ENCODE measurements at places on chromosomes 2 and 18. TPM values are rescaled to one million over a fixed set of nuclear protein-coding genes. Genes with fewer than 3 reads are reported as not detected.

GRCh38 chr2:226884166-226884565 is 48.3 kb downstream of the RHBDD1 start:
- no peak for DNase-seq

- DNase-seq, result peak; percentile 81
Observed at GRCh38 chr2:241037498-241037897, 39.1 kb downstream of the SNED1 start.

DNA sequence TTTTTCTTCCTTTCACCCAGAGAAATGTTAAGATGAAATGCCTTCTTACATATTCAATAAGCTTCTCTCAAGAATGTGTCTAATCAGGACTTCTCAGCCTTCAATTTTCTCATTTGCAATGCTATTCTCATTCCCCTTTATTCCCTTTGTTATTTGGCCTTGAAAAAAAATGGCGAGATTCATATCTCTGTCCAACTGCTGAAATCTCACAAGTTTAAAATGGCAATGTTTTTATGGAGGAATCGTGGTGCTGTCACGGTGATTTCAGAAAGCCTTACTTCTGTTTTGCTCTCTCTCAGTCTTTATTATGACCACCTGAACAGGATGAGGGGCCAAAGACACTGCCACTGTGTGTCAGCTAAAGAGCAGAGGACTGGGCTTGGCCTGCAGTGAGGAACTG is 928.5 kb downstream of the DCC start:
- no peak for DNase-seq

The CIB4 gene
- not detected for total RNA-seq

The RGPD3 gene
- 0.42 TPM for total RNA-seq
